ENCODE measurements at places on chromosomes 1 and 21.

DNA sequence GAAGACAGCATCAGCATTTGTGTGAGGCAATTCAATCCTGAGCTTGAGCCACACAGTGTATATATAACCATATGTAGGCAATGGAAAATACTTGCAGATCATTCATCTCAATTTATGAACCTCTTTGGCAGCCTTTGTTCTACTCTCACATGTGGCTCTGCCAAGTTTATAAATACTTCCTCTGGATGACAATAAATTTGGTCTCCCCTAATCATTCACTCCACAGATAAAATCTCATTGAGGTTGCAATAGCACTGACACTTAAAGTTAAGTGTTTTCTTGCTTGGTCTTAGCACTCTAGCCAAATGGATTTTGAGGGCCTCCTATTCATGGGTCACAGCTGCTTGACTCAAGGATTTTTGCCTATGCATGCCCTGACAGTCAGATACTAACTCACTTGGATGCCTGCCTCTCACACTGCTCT is 136.6 kb upstream of the VANGL1 start:
- no peak for DNase-seq

GRCh38 chr21:46662367-46662654 is 26.8 kb downstream of the PRMT2 start:
- no peak for DNase-seq

GRCh38 chr1:147834181-147834580 is 68.4 kb upstream of the GJA8 start:
- no peak for DNase-seq

DNA sequence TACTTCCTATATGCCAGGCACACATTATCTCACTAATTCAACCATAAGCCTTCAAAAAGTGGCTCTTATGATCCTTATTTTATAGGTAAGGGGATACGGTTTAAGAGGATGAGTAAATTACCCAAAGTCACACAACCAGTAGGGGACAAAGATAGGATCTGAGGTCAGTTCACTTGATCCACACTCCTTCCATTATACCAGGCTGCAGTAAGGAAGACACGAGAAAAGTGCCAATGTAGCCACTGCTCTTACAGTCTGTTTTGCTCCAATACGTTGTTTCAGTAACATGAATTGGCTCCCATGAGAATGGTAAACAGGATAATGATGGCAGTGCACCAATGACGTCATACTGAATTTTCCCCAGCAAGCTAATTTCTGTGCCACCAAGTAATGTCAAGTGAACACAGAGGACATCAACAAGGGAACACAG is 15.4 kb upstream of the GUCA2A start:
- no peak for DNase-seq

DNA sequence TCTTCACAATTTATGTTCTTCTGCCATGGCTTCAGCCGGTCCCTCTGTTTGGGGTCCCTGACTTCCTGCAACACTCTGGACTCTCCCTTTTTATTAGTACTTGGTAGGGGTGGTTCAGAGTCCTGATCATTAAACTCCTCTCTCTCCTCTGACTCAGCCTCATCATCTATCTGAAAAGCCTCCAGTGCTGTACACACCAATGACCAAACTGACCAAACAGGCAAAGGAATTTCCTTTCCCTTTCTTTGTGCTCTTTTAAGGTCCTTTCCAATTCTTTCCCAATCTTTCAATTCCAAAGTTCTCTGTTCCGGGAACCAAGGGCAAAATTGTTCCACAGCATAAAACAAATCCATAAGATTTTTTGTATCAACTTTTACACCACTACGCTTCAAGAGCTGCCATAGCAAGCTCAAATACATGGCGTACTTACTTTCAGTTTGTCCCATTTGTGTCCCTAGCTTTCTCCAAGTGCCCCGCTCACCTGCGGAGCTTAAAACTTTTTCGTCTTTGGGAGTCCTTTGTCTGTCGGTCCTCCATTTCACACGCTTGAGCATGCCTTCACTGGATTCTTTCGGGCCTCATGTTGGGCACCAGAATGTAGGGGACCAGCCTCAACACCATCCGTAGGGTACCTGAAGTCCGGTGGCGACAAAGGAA is 9.6 kb downstream of the DAP3 start:
- DNase-seq, result no peak

GRCh38 chr1:178457651-178458050 is 39.1 kb downstream of the CLEC20A start:
- DNase-seq, result no peak

- no peak for DNase-seq
Measured at GRCh38 chr1:71635568-71635967, 554.7 kb upstream of the ZRANB2 start.

GRCh38 chr1:109994654-109995053 is 10.1 kb downstream of the AHCYL1 start:
- DNase-seq, result no peak

DNA sequence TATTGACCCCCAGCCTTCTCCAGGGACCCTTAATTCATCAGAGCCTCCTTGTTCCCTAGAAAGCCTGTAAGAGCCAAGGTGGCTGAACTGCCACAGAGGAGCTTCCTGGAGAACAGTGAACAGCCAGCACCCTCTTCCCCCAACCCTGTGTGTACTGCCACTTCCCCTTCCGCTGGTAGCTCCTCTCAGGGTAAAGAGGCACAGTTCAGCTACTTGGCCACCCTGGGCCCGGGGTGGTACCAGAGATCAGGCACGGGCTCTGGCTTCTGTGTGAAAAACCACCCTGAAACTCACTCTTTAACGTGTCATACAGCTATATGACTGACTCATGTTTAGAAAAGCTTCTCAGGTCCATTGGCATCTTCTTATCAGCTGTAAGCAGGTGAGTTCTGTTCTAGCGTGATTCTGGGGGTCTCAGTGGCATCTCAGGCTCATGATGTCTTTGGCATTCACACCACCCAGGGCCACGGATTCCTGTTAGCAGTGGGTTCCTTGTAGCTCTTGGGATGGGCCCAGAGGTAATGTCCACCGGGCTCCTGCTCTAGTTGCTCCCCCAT is 22.4 kb downstream of the ARMH1 start:
- no peak for DNase-seq

DNA sequence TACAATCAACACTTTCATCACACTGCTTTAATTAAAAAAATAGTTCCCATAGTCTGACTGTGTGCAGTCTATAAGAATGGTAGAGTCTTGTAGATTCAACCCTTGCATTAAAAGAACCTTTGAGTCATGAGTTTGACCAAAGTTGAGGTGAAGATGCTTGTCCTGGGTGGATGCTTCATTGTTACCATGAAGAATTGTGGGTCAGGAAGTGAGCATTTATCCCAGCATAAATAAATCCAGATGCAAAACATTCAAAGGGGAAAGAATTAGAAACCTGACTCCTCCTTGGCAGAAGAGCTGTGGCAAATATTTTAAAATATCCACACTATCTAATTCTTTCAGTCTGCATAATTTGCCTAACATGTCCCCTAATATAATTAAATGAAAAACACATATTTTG is 72.9 kb upstream of the SPAG17 start:
- no peak for DNase-seq

DNA sequence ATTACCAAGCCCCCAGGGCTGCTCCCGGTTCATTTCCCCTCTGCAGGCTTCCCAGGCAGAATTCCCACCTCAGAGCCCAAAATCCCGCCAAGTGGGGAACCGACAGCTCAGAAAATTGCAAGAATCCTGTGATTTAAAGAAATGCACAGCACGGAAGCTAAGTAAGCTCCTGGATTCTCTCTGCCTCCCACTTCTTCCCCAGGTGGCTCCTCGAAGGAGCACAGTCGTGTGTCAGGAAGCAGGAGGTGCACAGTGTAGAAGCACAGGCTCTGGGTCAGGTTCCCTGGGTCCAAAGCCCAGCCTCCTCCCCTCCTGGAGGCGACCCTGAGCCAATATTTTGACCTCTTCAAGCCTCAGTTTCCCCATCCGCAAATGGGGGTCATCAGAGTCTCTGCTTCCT is 74.7 kb downstream of the FBXO2 start:
- DNase-seq, result no peak

DNA sequence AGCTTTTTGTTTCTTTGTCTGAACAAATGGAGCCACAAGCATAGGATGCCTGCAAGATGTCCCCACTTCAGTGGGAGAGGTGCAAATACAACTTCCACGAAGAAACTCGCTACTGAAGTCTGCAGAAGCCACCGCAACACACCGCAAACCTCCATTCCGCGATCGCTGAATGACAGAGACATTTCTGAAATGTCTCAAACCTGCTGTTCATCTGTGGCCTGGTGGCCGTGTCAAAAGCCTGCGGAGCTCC is 1.0 kb downstream of the TP53BP2 start:
- peak; percentile 31 for DNase-seq

- DNase-seq, result no peak
Measured at GRCh38 chr1:238177960-238178645, 287.4 kb upstream of the ZP4 start.
